ENCODE measurements at places on chromosomes 2 and 18.

DNA sequence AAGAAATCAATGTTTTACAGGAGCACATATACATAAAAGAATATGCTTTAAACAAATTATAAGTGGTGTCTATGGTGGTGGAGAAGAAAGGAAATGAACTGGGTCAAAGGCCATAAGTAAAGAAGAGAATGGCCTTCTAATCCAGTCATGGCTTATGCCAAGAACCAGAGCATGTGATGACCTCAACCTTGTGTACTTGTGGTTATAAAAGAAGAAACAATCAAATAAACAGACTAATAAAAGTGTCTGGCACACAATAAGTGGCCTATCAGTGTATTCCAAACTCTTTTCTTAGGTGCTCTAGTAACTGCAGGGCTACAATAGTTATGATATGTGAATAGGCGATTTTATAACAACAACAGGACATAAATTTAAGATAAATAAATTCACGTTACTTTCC is 2.6 kb downstream of the SERPINB11 start:
- no peak for DNase-seq

DNA sequence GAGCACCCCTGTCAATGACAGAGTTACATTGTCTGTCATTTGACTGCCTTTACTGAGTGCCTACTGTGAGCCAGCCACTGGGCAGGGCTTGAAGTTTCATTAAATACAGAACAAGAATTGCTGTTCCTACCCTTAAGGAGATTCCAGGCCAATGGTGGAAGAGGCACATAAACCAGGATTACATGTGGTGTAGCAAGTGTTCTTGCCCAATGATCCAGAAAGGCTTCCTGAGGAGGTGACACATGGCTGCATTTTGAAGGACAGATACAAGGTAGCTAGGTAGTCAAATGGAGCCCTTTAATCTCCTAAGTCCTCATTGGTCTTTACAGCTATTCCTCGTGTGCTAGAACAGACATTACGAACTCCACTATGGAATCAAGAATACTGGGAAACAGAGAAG is 312.7 kb downstream of the ETAA1 start:
- peak; percentile 56 for DNase-seq

GRCh38 chr2:24972315-24972961 is 683 bp upstream of the DNAJC27 start:
- DNase-seq, result peak; percentile 21

- DNase-seq, result peak; percentile 21
Measured at GRCh38 chr18:45553723-45554388, 61.4 kb upstream of the SLC14A2 start.

DNA sequence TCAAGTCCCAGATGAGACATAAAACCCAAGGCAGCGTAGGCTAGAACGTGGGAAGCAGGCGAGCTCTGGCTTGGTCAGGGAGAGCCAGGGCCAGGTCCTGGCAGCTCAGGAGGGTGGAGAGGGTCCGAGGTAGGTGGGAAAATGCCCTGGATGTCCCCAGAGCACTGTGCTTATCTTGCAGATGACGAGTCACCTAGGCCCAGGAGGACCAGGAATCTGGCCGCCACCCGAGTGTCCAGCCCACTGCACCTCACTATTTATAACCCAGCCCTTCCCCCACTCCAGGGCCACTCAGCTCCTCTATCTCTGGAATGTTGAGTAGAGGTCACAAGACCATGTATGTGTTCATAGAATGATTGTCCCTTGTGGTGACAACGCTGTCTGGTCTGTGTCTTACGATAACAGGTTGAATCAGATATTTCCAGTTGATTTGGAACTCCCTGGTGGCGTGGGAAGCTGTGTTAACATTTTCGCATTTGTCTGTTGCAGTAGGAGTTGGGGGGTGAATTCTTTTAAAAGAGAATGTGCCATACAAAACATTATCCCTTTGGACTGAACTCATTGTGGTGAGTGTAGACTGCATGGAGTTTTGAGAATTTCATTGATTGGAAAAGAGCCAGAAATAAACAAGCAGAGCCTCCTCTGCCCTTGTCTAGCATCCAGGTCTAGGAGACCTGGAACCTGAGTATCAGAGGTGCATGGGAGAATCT is 47.5 kb downstream of the EMILIN2 start:
- peak; percentile 30 for DNase-seq

All from thyroid gland (tissue), 4 donors.